ENCODE measurements at places on chromosomes 7 and 10. TPM values are rescaled to one million over a fixed set of nuclear protein-coding genes. Genes with fewer than 3 reads are reported as not detected.

Gene EPHA1
- not detected for total RNA-seq

Gene STK32C
- 4.6 TPM for total RNA-seq

Gene SEMA3E
- total RNA-seq, result under 0.01 TPM

Gene FAM237B
- not detected for total RNA-seq

Gene CALY
- not detected for total RNA-seq

Gene C10orf105
- 0.12 TPM for total RNA-seq

Gene ADRA2A
- under 0.01 TPM for total RNA-seq

Gene SPAM1
- not detected for total RNA-seq

Gene GRID2IP
- 0.09 TPM for total RNA-seq

Gene FAS
- total RNA-seq, result 32.7 TPM

Gene PNLIPRP1
- total RNA-seq, result not detected

Gene CTTNBP2
- 0.35 TPM for total RNA-seq

Gene HTR7
- total RNA-seq, result 0.35 TPM

Gene LIPK
- total RNA-seq, result not detected

Gene SKIDA1
- total RNA-seq, result 1.4 TPM

Gene THSD7A
- total RNA-seq, result 0.09 TPM

Gene HMX3
- not detected for total RNA-seq

Gene GATA3
- 0.35 TPM for total RNA-seq

Gene MYH16
- not detected for total RNA-seq

Gene LOXL4
- total RNA-seq, result 12.5 TPM

Gene LRRC18
- not detected for total RNA-seq

Gene SPDYE9
- total RNA-seq, result not detected

Gene CNTNAP2
- 1.3 TPM for total RNA-seq

Gene ASZ1
- total RNA-seq, result not detected

Gene ADRB1
- not detected for total RNA-seq

Gene IFIT1B
- total RNA-seq, result not detected

Gene NEUROG3
- total RNA-seq, result not detected

Data from pericardium fibroblast (primary cell).